Stimulated activated CD8-positive, alpha-beta memory T cell treated with anti-CD3 and anti-CD28 coated beads, Interleukin-7, amount 100 ng/mL, for 1 hour (primary cell): ENCODE measurements at places on chromosomes 1 and 21.

GRCh38 chr1:232274236-232274855 is 355.6 kb downstream of the SIPA1L2 start:
- no peak for DNase-seq

- DNase-seq, result no peak
These were observed 421.3 kb upstream of the ADGRL2 start for GRCh38 chr1:81379430-81379829.

- no peak for DNase-seq
These were observed 665.0 kb downstream of the SMYD3 start for GRCh38 chr1:245842106-245842505.

GRCh38 chr1:231806623-231807495 is 180.3 kb downstream of the DISC1 start:
- no peak for DNase-seq

GRCh38 chr1:198771563-198772153 is 132.8 kb downstream of the PTPRC start:
- no peak for DNase-seq

GRCh38 chr1:234668577-234668955 is 58.6 kb upstream of the IRF2BP2 start:
- no peak for DNase-seq

GRCh38 chr1:201593200-201593921 is 54.4 kb downstream of the NAV1 start:
- DNase-seq, result no peak

DNA sequence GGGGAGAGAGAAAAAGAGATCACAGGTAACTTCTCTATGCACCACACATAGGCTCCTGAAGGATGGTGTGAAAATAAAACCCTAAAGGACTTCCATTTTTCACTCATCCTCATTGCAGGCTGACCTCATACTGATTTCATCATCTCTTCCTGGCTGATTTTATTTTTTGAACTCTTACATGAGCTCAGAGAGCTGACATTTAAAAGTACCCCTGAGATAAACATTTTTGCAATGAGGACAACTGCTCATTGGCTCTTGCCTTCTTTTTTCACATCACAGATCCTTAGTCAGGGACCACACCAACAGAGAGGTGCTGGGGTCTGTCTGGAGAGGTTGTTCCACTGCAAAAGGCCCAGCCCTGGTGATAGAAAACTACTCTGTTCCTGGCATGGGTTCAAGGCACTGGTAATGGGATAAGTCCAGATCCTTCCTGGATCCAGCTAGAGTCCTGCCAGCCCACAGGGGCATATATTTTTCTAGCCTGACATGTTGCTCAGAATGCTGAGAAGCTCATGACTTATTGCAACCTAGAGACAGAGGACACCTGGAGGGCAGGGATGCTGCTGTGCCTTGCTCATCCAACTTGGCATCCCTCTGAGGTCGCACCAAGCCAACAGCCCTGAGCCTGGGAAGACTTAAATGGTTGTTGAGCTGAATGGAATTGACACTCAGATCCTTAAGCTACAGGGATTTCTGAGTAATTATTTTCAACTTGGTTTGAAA is 360.0 kb downstream of the HHAT start:
- DNase-seq, result no peak

DNA sequence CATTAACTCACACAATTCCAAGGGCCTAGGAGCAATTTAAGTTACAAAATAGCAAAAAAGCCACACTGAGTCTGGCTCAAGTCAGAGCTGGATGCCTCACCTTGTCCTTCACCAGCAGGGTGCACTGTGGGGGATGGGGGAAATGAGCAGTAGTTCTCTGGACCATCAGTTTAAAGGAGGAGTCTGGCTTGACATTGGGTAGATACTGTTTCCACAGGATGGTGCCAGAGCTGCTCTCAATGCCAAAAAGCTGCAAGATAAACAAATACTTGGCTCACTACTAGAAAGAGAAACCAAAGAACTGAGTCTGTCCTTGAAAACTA is 18.8 kb downstream of the EMC1 start:
- DNase-seq, result no peak

- DNase-seq, result no peak
These were observed 16.5 kb upstream of the ETV3L start for GRCh38 chr1:157115851-157116736.

- no peak for DNase-seq
These were observed 39.2 kb upstream of the POU3F1 start for GRCh38 chr1:38085666-38086330.

DNA sequence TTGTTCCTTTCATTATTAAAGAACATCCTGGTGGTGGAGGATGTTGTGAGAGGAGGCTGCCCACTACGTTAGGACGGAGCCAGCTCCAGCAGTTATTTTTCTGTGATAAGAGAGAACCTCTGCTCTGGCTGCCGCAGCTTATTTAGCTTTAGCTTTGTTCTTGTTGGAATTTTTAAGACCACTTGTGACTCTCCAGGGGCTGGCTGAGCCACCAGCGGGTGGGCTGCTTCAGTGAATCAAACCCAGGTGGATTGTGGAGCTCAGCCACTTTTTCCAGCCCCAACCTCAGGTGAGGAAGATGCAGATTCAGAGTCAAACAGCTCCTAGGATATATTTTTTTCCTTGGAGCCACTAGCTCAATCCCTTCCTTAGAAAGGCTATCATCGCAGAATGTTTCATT is 83.1 kb upstream of the CTTNBP2NL start:
- no peak for DNase-seq

DNA sequence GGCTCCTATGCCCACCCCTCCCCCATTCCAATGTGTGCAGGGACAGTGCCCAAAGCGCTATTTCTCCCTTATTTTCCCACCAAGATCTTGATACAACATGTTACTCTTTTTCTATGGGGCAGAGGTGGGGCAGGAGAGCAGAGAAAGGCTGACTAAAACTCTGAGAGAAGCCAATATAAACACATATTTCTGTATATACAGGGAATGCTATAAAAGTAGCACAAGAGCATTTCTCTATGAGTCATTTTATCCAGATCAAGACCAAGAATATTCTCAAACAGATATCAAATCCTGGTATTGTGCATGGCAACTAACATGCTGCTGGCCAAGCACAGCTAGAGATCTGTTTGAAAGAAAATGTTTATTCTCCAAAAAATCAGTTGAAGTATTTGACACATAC is 7.3 kb downstream of the WDR26 start:
- DNase-seq, result no peak

GRCh38 chr21:38798081-38798480 is 7.6 kb upstream of the ETS2 start:
- DNase-seq, result no peak

DNA sequence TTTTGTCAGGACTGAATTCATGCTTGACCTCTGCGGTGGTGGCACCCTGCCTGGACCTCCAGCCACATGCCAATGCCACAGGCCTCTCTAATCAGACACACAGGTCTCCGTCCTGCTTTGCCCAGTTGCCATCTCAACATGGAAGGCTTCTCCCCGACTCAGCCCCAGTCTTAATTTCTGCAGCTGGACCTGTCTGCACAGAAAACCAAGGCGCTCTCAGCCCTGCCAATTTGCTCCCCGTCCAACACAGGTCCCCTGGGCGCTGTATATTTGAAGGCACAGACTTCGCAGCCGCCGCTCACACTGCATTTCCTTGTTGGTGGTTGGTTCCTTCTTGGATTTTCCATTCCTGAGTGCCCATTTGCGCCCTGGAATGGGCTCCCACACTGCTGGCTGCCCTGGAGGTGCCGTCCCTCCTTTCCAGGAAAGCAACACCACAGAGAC is 28.0 kb upstream of the PLEKHG5 start:
- no peak for DNase-seq

- DNase-seq, result no peak
These were observed 71.2 kb upstream of the HMGB4 start for GRCh38 chr1:33792651-33793050.

DNA sequence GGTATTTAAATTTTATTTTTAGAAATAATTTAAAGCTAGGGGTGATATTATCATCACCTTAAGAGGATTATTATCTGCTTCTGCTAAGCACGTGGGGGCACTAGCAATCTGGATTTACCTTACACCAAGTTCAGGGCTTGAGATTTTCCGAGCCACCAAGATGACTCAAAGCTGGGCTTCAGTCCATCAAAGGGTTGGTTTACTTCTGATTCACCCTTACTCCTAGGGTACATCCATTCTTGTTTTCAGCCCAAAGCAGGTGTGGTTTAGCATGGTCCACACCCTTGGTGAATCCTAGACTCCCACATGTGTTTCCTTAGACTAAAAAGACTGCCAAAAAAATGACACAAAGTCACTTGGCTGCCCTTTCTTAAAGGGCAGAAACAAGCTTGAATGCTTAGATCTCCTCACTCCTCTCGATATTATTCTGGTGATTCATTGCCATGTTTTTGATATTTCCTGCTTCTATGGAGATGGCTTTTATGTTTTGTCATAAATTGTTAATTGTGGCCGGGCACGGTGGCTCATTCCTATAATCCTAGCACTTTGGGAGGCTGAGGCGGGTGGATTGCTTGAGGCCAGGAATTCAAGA is 9.8 kb upstream of the PRSS38 start:
- DNase-seq, result no peak

GRCh38 chr1:149845416-149845815 is 54.0 kb upstream of the BOLA1 start:
- no peak for DNase-seq
